ENCODE measurements at places on chromosomes 5 and 9. TPM values are rescaled to one million over a fixed set of nuclear protein-coding genes. Genes with fewer than 3 reads are reported as not detected.

TSLP gene
- total RNA-seq = not detected

PFN3 gene
- total RNA-seq = not detected

FGF18 gene
- not detected for total RNA-seq

CNTFR gene
- total RNA-seq = 1.1 TPM

PPP3R2 gene
- not detected for total RNA-seq

KLHL3 gene
- total RNA-seq = 0.83 TPM

DNA sequence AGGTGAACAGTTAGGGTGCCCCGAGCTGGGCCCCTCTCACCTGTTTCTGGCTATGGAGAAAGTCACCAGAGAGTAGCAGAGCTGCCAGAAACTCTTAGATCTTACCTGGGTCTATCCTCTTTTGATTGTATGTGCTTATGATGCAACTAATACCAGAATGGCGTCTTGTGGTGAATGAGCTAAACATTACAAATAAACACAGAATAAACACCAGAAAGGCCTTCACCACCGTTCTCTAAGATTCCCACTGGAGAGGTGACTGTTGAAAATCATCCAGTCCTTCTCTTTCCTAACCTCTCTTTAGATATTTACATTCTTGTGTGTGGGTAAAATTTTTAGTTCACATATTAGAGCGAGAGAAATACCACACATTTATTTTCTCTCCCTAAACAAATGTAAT, 241.7 kb upstream of the GAS1 start:
- DNase-seq = no peak

- DNase-seq = no peak
Measured at GRCh38 chr9:97987487-97987886, 4.3 kb downstream of the ANP32B start.

DNA sequence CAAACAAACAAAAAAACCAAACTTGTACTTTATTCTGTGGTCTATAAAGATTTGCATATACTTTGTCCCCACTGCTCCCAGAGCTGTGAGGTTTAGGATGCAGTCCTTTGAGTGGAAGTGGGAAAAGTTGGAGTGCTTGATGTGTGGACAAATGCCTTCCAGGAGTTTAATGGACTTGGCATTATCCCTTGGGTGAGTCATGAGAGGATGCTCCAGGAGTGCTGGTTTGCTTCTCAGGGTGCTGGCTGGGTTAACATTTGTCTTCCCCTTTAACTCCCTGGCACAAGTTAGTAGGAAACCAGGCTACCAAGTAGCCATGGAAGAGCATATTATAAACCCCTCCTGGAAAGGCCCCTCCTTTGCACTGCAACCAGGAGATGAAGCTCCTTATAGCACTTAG, 417.4 kb upstream of the RIOK2 start:
- DNase-seq = no peak

GRCh38 chr5:144352330-144352729, 181.7 kb downstream of the KCTD16 start:
- DNase-seq = no peak

GRCh38 chr5:78065663-78066062, 228.8 kb downstream of the AP3B1 start:
- DNase-seq = peak; percentile 66

DNA sequence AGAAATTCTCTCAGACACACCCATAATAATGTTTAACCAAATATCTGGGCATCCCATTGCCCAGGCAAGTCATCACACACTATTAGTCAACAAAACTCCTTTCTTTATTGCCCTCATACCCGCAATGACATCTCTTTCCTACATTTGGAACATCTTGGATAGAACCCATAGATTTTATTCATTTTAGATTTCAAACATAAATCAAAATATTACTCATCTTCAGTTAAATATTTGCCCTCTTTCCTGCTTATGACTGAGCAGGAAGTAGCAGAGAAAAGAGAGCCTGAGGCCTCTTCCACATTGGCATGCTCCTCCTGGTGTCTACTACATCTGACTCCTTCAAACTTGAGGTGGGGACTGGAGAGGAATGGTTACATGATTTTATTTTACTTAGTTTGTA, 592.0 kb downstream of the CHSY3 start:
- DNase-seq = no peak

- DNase-seq = peak; percentile 36
Measured at GRCh38 chr5:64347309-64347708, 158.5 kb upstream of the RGS7BP start.

GRCh38 chr5:132055808-132056609, 4.4 kb upstream of the IL3 start:
- no peak for DNase-seq

DNA sequence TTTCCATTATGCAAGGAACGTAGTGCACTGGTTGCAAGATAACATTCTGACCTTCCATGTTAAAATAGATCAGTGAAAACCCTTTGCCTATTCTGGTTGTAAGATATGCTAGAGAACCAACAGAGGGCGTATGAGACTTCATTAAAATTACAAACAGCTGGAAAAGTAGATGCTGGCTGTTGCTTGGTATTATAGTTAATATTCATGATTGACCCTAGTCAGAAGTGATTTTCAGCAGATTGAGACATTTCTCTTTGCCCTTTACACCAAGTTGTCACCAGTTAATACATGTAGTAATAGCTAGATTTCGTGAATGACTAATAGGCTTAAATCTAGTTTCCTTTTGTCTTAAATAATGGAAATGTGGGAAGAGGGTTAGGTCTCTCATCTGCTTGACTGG, 13.8 kb upstream of the FGF18 start:
- DNase-seq = peak; percentile 57

DNA sequence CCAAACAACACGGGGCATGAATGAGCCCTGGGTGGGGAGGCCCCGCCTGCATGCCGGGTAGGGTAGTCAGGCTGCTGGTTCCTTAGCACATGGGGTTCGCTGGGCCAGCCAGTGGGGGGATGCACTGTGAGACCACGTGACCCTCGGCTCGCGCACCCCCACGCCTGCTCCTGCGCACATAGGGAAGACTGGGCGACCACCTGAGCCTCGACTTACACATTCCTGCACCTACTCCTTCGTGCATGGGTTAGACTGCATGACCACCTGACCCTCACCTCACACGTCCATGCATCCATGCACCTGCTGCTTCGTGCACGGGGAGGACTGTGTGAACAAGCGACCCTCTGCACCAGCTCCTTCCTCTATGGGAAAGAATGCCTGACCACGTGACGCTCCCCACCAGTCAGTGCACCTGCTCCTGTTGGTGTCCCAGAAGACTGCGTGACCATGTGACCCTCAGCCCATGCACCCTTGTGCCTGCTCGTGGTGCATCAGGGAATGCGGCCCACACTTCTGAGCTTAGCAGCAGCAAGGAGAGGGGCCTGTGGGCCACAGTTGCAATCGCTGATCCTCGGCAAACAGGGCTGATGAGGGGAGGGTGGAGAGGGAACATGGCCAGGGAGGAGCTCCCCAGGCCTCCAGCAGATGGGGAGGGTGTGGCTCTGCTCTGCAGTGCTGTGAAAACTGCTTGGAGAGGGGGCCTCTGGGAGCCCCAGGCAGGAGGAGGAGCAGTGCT, 18.1 kb downstream of the LPCAT1 start:
- no peak for DNase-seq

DNA sequence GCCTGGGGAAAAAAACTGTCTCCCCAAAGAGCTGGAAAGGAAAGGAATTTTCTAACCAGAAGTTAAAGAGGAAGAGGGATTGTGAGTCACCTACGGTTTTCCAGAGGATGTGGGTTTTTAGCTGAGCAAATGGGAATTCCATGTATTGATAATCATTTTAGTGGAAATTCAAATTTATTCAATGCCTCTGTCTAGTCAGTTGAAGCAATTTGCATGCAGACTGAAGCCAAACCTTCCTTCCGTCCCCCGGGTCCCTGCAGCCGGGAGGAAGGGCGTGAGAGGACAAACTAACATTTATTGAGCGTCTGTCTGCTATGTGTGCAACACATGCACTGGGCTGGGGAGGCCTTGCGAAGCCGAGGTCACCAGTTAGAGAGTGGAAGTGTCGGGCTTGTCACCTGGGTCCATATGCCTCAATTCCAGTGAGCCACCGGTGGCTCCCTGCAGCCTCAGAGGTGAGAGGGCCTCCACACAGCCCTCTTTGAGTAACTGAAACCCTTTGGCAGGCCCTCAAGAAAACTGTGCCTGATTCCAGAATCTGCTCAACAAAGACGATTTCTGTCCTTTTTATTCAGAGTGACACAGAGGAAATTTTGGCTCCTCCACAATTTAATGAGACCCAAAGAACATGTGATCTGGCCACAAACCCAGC, 70.3 kb downstream of the COL27A1 start:
- peak; percentile 16 for DNase-seq

- DNase-seq = no peak
Measured at GRCh38 chr5:127820910-127821553, 117.8 kb downstream of the CCDC192 start.

GRCh38 chr5:136886608-136887007, 521.3 kb upstream of the TRPC7 start:
- DNase-seq = no peak

- no peak for DNase-seq
Measured at GRCh38 chr5:139283252-139284166, 10.0 kb upstream of the MATR3 start.

GRCh38 chr9:91332546-91333231, 29.0 kb downstream of the AUH start:
- no peak for DNase-seq

DNA sequence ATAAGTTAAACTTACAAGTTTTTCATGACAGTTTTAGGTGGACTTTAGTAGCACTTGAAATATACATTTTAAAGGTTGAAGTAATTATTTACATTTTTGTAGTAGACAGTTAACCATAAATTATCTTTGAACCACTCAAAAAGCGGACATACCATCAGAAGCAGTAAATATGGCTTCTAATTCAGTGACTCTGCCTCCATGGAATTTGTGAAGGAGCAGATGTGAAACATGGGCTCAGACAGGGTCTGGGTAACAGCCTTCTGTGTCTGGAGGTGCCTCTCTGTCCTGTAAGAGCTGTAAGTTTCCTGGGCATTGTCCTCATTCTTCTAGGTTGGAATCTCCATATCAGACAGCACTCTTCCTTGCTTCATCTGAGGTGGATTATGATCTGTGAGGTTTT, 12.4 kb downstream of the RLN2 start:
- no peak for DNase-seq

DNA sequence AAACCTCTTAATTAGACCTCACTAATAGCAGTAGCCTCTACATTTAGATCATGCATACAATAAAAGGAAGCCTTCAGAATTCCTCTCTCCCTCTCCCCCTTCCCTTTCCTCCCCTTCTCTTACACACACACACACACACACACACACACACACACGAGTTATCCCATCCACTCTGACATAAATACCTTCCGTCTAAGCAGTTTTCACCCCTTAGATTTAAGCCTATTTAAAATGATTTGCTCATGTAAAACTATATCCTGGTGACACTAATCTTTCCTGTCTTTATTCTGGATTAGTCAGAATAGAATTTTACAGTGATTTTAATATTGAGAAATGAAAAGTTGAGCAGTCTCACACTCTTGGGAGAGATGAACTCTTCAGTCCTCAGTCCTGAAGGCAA, 35.0 kb downstream of the PRELID2 start:
- DNase-seq = no peak

GRCh38 chr5:176697934-176698538, 50.8 kb downstream of the TSPAN17 start:
- DNase-seq = no peak

DNA sequence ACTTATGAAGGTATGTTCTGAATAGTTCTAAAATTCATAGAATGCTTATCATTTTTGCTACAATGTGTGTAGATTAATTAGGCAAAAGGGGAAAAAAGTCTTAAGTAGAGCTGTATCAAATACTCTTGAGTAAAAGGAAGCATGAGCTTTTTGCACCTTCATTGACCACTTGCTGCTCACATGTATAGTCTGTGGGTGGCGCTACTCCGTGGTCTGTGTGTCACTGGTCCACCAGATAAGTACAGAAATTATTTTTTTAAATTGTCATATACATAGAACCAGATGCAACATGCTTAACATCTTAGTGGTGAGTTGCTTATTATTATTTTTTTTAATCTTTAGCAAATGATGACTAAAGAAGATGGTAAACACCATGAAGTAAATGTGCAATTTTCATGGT, 130.2 kb downstream of the MAN2A1 start:
- DNase-seq = peak; percentile 13

- DNase-seq = peak; percentile 15
Measured at GRCh38 chr5:173395257-173395932, 67.2 kb upstream of the STC2 start.

GRCh38 chr5:26568316-26568715, 470.1 kb downstream of the CDH9 start:
- DNase-seq = no peak

DNA sequence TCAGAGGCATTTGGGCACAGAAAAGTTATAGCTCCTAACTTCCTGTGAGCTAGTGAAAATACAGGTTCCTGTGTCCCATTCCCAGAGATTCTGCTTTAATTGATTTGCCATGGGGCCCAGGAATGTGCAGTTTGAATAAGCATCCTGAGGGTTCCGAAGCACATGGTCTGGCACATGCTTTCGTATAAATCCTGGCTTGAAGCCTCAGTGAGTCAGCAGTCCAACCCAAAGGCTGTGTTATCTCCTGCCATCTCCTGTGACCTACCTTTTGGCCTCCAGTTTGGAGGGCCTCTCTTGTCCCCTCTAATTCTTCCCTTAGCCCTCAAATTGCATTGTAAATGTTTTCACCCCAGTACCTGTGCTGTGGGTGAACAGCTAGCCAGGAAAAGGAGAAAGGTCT, 183.8 kb downstream of the NR3C1 start:
- DNase-seq = peak; percentile 13

GRCh38 chr9:123591283-123591682, 235.3 kb downstream of the CRB2 start:
- no peak for DNase-seq

DNA sequence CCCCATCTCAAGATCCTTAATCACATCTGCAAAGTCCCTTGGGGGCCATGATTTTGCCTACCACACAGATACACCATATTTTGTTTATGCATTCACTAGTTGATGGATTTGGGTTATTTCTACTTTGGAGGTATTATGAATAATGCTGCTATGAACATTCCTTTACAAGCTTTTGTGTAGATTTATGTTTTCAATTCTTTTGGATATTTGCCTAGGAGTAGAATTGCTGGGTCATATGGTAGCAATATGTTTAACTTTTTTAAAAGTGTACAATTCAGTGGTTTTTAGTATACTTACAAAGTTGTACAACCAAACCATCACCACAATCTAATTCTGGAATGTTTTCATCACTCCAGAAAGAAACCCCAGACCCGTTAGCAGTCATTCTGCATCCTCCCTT, 7.8 kb upstream of the ANP32B start:
- no peak for DNase-seq
